Panc1 (cell line): ENCODE measurements at places on chromosomes 12 and 14. TPM values are rescaled to one million over a fixed set of nuclear protein-coding genes. Genes with fewer than 3 reads are reported as not detected.

The KRT86 gene
- total RNA-seq, result 1.1 TPM

The TMEM63C gene
- total RNA-seq, result 2.4 TPM

The DHRS4L2 gene
- total RNA-seq, result 8.0 TPM

The KCNK13 gene
- total RNA-seq, result not detected

The ERP27 gene
- not detected for total RNA-seq

The TMPRSS12 gene
- total RNA-seq, result not detected

The TNS2 gene
- total RNA-seq, result 48.1 TPM

The RDH16 gene
- total RNA-seq, result 0.08 TPM

The TAS2R10 gene
- 0.23 TPM for total RNA-seq

The ETNK1 gene
- total RNA-seq, result 43.1 TPM

The GPRC5D gene
- not detected for total RNA-seq

The SLC7A8 gene
- total RNA-seq, result 0.90 TPM

The SERPINA1 gene
- total RNA-seq, result 4.9 TPM

The C14orf132 gene
- total RNA-seq, result 23.0 TPM

The KLRK1 gene
- 0.95 TPM for total RNA-seq

The CLECL1 gene
- total RNA-seq, result not detected

The PHLDA1 gene
- 159 TPM for total RNA-seq

The CDKN3 gene
- total RNA-seq, result 36.1 TPM

The C1RL gene
- total RNA-seq, result 10.7 TPM

The EXOC3L4 gene
- total RNA-seq, result 2.6 TPM

The LMNTD1 gene
- 0.13 TPM for total RNA-seq

The C14orf39 gene
- 0.08 TPM for total RNA-seq

The SUOX gene
- 20.7 TPM for total RNA-seq

The ISCU gene
- 66.1 TPM for total RNA-seq

The ADAMTS20 gene
- total RNA-seq, result not detected

The SIRT4 gene
- total RNA-seq, result 1.5 TPM

The KRT3 gene
- not detected for total RNA-seq

The FIGNL2 gene
- total RNA-seq, result 0.23 TPM

The RERG gene
- total RNA-seq, result not detected
